ENCODE measurements at places on chromosomes 2 and 18. TPM values are rescaled to one million over a fixed set of nuclear protein-coding genes. Genes with fewer than 3 reads are reported as not detected.
A peak's percentile ranks its signal among the peaks of the same experiment; 100 is the strongest.

The PRPF40A gene
- total RNA-seq: 127 TPM

- DNase-seq: no peak
Measured at GRCh38 chr2:15159751-15160177, 401.4 kb downstream of the NBAS start.

GRCh38 chr2:33573657-33574056 is 25.4 kb downstream of the FAM98A start:
- no peak for DNase-seq

GRCh38 chr2:121293450-121294325 is 8.7 kb upstream of the TFCP2L1 start:
- DNase-seq: no peak

DNA sequence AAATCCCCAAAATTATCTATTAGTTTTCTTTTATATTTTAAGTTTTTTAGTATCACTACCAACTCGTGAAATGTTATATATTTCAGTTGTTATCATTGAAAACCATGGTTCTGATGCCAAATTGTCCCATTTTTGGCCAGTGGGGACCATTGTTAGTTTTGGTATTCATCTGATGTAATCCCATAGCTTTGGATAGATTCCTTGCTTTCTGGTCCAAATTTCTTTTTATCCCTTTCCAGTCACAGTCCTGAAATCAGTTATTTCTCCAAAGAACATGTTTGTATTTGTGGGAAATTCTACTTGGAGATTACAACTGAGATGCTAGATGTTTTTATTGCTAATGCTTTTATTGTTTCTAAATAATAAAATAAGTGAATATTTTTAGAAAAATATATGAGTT is 976.8 kb upstream of the CRIM1 start:
- no peak for DNase-seq

DNA sequence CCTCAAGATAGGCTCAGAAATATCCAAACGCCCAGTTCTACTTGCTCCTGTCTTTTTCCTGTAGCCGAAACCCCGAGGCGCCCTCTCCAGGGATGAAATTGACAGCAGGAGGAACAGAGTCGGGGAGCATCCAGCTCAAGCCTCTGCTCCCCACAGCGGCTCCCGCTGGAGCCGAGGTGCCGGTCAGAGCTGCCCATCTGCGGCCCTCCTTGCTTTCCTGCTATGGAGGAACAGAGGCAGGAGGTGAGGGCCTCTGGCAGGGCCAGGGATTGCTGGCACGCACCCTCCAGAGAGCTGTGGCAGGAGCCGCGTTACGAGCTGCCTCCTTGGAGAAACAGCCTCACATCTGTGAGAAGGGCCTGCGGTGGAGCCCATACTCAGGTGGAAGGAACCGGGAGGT is 172.1 kb downstream of the RNF144A start:
- no peak for DNase-seq

- no peak for DNase-seq
Measured at GRCh38 chr2:224982910-224983711, 59.2 kb downstream of the DOCK10 start.

The SGPP2 gene
- 5.4 TPM for total RNA-seq

The ZBTB7C gene
- total RNA-seq: 0.14 TPM

- peak; percentile 18 for DNase-seq
Measured at GRCh38 chr2:45919711-45920111, 268.2 kb downstream of the PRKCE start.

The ZNF396 gene
- 1.7 TPM for total RNA-seq

The STPG4 gene
- total RNA-seq: 0.14 TPM

Data from thymus (tissue), 14 donors.